ENCODE measurements at places on chromosomes 7 and 10.

GRCh38 chr10:98138031-98138430 is 3.6 kb downstream of the R3HCC1L start:
- no peak for DNase-seq

DNA sequence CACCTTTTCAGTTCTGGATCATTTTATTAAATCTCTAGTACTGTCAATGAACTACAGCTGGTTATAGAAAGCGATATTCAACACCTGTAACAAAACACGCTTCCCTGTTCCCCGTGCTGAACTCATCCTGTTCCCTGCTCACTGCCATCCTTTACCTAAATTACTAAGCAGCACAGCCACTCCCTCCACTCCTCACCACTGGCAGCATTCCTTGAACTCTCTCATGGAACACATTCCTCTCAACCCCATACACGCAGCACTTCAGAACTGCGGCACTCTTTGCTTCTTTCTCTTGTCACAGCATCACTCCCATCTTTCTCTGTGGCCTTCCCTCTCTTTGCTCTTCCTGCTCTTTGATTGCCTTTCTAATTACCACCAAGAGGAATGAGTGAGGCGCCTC is 27.4 kb downstream of the RELN start:
- no peak for DNase-seq

DNA sequence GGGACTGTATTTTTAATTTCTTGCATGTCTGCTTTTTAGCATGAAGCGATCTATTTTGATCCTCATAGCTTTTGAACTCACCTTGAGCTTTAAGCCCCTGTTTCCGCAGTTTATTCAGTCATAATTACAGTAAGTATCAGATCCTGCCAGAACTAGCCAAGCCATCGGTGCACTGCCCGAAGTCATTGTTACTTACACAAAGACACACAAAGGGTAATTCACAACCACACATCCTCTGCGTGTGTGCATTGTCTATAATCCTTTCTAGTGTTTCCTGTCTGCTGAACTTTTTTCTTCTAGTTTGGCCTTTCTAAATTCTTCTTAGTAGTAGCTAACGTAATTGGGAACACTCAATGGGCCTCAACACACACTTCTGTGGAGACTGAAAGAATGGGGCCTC is 133.0 kb downstream of the SFMBT2 start:
- DNase-seq, result no peak

DNA sequence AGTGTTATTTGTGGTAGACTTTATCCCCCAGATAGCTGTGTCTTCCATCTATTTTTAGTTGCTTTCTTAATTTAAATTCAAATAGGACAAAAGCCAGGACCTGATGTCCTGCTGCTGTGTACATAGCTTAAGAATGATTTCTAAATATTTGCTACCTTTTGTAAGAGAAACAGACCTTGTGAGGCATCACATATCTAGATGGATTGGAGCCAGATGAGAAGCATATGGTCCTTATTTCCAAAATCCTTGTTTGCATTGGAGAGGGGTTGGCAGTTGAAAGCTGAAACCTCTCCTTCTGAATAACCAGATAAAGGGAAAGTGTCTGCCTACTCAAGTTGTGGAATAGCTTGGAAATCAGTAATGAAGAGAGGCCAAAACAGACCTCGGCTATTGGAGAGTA is 50.7 kb upstream of the AMPH start:
- DNase-seq, result no peak

GRCh38 chr7:1438821-1439220 is 20.4 kb downstream of the MICALL2 start:
- no peak for DNase-seq

- DNase-seq, result no peak
Observed at GRCh38 chr10:118506671-118507590, 88.5 kb downstream of the PRLHR start.

DNA sequence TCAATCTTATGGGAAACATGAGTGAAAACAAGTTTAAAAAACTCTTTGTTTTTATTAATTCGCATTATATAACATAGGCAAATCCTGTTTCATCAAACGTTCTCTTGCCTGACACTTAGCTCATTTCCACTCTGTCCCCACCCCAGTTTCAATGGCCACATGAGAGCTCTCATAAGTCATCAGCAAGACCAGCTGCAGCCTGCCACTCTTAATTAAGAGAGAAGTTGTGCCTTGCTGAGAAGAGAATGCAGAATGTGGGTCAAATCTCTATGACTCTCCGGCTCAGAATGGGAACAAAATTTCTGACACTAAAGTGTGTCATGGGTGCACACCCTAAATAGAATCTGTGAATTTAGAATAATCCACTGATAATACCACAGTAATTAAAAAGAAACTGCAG is 39.6 kb downstream of the ASAH2 start:
- DNase-seq, result no peak

- no peak for DNase-seq
Observed at GRCh38 chr10:49419005-49419404, 23.1 kb upstream of the DRGX start.

DNA sequence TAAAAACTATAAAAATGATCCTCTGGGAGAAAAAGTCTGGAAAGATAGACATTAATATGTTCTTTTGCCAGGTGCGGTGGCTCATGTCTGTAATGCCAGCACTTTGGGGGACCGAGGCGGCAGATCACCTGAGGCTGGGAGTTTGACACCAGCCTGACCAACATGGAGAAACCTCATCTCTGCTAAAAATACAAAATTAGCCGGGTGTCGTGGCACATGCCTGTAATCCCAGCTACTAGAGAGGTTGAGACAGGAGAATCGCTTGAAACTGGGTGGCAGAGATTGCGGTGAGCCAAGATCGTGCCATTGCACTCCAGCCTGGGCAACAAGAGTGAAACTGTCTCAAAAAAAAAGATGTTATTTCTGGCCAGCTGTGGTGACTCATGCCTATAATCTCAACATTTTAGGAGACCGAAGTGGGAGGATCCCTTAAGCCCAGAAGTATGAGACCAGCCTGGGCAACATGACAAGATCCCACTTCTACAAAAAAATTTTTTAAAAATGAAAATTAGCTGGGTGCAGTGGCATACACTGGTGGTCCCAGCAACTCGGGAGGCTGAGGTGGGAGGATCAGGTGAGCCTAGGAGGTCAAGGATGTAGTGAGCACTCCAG is 101.9 kb upstream of the LRRN3 start:
- DNase-seq, result no peak

- DNase-seq, result no peak
Observed at GRCh38 chr7:27214239-27214950, 14.5 kb upstream of the HOXA13 start.

DNA sequence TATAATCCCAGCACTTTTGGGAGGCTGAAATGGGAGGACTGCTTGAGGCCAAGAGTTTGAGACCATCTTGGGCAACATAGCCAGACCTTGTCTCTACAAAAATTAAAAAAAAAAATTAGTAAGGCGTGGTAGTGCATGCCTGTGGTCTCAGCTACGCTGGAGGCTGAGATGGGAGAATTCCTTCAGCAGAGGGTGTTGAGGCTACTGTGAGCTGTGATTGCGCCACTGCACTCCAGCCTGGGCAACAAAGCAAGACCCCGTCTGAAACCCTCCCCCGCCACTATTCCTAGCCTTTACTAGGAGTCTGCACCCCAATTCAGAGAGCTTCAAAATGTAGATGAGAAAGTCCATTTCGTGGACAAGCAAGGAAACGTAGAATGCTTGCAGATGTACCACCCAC is 95.2 kb downstream of the PRPF18 start:
- no peak for DNase-seq

DNA sequence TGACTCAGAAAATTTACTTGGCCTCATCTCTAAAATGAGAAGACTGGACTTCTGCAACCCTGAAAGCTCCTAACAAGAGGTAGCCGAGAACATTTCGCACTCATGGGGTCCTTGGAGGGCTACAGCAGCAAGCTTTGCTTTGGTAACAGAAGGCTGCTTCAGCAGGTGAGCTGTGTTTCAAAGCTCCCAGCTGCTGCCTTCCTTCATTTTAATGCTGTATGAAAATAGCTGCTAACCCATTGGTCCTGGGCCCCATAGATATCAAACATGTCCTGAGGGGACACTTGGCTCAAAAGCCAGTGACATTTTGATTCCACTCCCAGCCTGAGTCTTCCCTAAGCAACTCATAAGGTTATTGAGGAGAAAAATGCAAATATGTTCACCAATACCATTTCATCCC is 14.3 kb upstream of the MALSU1 start:
- no peak for DNase-seq

GRCh38 chr10:35409094-35409582 is 72.8 kb downstream of the CCNY start:
- DNase-seq, result no peak

- DNase-seq, result no peak
Observed at GRCh38 chr7:122709930-122710646, 7.4 kb upstream of the RNF148 start.

DNA sequence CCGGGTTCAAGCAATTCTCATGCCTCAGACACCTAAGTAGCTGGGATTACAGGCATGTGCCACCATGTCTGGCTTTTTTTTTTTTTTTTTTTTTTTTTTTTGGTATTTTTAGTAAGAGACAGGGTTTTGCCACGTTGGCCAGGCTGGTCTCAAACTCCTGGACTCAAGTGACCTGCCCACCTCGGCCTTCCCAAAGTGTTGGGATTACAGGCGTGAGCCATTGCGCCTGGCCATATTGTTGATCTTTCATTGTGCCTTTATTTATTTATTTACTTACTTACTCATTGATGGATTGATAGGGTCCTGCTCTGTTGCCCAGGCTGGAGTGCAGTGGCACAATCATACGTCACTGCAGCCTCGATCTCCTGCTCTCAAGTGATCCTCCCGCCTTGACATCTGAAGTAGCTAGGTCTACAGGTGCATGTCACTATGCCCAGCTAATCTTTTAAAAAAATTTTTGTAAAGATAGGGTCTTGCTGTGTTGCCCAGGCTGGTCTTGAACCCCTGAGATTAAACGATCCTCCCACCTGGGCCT is 30.4 kb downstream of the SVIL start:
- DNase-seq, result no peak

DNA sequence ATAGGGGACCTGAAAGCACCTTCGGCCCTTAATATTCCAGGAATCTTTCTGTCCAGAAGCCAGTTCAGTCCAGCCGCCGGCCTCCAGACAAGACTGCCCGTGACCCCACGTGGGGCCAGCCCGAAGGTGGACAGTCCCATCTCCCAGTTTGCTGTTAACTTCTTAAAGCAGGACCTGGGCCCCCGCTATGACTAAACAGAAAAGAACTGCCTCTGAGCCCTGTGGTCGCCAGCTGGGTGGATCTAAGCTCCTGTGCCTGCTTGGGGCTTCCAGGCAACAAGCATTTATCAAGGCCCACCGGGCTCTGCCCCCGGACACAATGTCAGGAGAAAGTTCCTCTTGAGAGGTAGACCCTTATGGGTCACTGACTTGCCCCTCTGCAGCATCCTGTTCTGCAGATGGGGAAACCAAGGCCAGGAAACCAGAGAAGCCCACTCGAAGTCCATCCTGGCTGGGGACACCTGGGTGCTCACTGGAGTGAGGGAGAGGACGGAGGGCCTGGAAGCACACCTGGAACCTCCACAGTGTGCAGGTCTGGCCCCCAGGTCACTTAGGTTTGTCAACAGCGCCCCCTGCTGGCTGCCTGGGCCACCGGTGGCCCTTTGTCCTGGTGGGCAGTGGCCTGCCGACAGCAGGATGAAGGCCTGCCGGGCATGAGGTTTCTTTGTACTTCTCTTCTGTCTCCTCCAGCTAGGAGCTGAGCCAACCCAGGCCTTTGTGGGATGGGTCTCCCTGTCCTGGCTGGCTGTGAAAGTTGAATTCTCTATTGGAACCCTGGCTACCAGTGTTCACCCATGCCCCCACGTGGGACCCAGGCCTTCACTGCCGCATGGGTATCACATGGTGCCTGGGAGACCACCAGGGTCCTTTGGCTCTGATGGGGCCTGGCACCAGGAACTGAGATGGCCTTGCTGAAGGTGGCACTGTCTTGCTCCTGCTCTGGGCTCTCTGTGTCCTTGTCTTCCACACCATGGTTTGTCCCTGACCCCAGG is 128.0 kb downstream of the ZMIZ1 start:
- peak; percentile 83 for DNase-seq

GRCh38 chr7:2412587-2413201 is 9.3 kb downstream of the CHST12 start:
- no peak for DNase-seq

DNA sequence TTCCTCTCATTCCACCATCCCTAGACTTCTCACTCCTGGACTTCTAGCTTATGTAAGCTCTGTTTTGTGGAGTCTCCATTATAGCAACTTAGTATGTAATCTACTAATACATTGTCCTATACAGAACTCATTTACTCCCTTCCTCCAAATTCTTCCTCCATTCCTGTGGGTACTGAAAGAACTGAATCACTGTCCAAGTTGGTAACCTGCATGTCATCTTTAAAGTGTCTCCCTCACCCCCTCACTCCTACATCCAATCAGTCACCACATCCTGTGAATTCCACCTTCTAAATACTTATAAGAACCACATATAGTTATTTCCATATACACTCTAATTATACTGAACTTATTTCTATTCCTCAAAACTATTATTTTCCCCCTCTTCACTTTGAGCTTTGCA is 20.3 kb downstream of the AASS start:
- no peak for DNase-seq

DNA sequence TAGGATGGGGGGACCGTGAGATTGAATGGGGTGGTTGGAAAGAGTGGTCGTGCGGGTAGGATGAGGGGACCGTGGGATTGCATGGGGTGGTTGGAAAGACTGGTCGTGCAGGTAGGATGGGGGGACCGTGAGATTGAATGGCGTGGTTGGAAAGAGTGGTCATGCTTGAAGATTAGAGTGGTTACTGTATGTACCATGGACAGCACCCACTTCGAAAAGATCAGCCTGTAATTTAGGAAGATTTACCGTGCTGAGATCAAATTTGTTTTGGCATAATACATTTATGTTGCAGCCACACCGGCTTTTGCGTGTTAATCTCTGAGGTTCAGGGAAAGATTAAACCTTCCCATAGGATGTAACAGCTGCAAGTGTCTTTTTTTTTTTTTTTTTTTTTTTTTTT is 495.2 kb upstream of the ADARB2 start:
- no peak for DNase-seq

DNA sequence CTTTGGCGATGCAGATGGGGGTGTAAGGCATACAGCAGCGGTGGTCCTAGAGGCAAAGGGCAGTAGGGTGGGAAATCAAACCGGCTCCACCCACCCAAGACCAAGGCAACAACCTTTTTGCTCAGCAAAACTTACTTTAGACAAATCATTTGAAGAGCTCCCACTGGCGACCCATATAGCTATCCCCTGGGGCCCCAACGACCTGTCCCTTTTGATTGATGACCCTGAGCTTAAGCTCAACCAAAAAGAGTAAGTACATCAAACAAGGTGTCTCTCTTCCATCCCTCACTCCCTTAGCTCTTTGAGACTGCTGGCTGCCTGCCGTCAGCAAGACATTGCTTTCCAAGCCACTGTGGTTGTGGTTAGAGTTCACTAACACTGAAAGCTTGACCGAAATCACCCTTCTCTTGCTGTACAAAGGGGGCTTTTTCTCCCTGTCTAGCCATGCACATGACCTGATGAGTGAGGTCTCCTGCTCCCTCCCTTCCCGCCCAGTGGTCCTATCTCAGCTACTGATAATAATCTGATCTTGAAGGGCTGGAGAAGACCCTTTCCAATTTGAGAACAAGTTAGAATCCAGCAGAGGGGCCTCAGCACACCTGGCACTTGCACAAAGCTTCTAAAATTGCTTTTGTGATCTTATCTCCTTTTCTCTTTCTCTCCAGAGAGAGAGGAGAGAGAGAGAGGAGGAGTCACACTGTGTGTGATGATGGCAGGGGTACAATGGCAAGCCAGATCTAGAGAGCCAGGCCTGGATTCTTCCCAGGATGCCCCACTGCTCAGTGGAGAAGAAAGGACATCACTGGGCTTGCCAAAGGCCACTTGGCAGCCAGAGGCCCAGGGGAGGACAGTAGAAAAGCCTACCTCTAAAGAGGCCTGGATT is 42.2 kb downstream of the XPNPEP1 start:
- DNase-seq, result no peak

- DNase-seq, result no peak
Observed at GRCh38 chr7:20440472-20441105, 109.9 kb downstream of the ITGB8 start.

All from activated CD4-positive, CD25-positive, alpha-beta regulatory T cell treated with anti-CD3 and anti-CD28 coated beads, Interleukin-2, amount 50 U/mL, for 72 hours (primary cell).